Stimulated activated CD8-positive, alpha-beta memory T cell treated with anti-CD3 and anti-CD28 coated beads, Interleukin-15, amount 100 ng/mL, for 1 hour (primary cell): ENCODE measurements at places on chromosomes 3 and 15.

GRCh38 chr3:117606866-117607265 is 897.3 kb downstream of the TUSC7 start:
- DNase-seq = no peak

GRCh38 chr3:13484851-13485590 is 4.9 kb downstream of the HDAC11 start:
- DNase-seq = no peak

- no peak for DNase-seq
Measured at GRCh38 chr15:77985031-77985930, 92.2 kb downstream of the TBC1D2B start.

DNA sequence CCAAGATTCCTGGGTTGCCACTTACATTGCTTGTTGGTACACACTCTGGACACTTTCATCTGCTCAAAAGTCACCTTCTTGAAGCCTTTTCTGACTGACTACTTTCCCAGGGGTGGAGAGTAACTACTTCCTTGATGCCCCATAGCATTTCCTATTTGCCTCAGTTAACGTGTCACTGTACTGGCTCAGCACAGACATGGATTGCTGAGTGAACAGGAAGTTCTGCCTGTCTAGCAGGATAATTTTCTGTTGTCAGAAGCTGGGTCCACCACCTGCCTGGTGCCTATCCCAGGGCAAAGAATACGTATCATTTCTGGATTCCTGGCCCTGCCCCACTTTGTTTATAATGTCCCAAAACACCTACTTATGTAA is 15.3 kb upstream of the ABHD17C start:
- DNase-seq = no peak

DNA sequence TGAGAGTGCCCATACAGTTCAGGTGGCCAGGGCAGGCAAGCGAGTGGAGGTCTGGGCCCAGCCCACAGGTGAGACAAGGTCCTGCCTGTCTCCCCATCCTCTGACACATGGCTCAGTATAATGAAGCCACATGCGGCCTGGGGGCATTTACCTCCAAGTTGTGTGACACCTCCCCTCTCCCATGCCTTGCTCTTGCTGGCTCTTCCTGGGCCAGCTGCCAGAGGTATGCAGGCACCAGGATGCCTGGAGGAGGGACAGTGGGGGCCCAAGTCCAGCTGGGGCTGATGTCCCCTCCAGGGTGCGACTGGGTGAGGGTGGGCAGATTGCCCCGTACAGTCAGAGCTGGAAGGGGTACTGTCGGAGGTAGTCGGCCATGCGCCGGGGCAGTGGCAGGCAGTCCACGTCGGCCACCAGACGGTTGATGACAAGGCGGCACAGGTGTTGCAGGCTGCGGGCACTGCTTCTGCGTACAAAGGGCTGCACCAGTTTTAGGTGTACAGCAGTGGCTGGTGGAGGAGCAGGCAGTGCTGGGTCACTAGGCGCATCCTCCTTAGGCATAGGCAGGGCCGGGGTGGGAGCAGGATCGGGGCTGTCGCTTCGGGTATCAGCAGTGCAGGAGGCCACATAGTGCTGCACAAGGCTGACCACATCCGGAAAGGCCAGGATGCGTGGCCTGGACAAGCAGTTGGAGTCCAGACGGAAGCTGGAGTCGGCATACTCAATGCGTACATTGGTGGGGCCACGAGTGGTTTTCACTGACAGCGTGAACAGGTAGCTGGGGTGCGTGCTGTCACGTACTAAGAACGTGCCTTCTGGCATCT is 4.1 kb downstream of the CISH start:
- no peak for DNase-seq

- no peak for DNase-seq
Measured at GRCh38 chr3:184332370-184333090, 4.9 kb upstream of the FAM131A start.

DNA sequence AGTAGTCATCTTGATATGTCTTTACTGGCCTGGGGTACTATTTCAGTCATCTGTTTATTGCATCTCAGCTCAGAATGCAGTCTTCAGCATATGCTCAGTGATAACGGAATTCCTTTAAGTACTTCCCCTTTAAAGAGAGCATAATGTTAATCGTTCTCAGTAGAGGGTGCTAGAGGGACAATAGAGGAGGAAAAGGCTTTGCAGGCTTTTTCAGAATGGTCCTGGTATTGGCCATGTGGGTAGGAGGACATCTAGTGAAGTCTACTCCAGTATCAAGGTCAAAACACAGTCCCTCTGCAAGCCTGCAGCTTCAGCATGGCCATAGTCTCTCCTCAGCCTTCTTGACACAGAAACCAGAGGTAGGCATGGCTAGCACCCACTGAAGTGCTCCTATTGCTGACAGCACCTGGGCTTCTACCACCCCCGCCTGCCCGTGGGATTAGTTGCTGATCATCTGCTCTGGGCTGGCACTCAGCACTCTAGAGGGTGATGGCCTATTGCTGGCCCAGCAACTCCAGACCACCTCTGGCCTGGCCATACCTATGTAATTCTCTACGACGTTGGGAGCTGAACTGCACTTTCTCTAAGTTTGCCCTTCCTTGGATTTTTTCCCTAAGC is 65.4 kb downstream of the KCNH8 start:
- no peak for DNase-seq

GRCh38 chr15:22939652-22940061 is 40.5 kb downstream of the CYFIP1 start:
- no peak for DNase-seq

DNA sequence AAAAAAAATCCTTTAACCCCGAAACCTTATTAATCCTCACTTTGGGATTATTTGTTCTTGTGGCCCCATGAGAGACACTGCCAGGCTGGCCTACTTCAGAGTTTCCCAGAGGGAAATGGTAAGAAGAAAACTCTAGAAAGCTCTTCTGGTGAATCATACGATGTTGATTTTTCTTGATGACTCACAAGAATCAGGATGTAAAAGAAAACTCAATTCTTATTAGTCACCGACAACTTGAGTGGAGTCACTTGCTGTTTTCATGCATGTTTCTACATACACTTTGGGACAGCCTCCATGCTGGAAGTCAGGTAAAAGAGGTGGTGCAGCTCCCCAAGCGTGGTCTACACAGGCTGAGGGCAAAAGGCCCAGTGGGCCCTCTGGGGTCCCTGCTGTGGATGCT is 42.8 kb downstream of the MYO5C start:
- DNase-seq = no peak

DNA sequence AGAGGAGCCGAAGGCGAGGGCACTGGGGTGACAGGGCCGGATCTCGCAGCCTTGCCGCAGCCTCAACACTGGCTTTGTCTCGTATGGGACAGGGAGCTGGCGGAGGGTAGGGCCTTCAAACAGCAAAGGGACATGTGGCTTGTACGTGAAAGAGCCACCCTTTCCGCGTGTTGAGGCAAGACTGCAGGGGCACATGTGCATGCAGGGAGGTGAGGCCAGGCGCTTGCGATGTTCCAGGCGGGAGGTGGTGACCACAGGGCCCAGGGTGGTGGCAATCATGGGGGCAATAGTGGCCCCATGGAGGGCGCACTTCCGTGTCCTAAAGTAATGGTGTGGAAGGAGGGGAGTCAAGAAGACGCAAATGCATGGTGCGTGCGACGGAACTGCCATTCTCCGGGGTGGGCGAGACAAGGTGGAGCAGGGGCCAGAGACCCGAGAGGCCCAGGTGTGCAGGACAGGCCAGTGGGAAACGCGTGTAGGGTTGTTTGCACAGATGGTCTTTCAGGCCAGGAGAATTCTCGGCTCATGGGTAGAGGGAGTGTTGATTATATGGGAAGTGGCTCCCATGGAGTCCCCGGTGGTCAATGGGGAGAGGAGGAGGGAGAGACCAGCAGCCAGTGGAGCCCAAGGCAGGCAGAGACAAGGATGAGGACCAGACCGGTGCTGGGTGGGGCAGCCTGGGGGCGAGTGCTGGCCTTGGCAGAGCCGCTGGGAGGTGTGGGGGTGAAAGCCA is 45.8 kb upstream of the PCSK6 start:
- no peak for DNase-seq

- DNase-seq = no peak
Measured at GRCh38 chr3:72274493-72275330, 489.8 kb upstream of the PROK2 start.

- DNase-seq = no peak
Measured at GRCh38 chr3:143298886-143299535, 179.4 kb downstream of the CHST2 start.

DNA sequence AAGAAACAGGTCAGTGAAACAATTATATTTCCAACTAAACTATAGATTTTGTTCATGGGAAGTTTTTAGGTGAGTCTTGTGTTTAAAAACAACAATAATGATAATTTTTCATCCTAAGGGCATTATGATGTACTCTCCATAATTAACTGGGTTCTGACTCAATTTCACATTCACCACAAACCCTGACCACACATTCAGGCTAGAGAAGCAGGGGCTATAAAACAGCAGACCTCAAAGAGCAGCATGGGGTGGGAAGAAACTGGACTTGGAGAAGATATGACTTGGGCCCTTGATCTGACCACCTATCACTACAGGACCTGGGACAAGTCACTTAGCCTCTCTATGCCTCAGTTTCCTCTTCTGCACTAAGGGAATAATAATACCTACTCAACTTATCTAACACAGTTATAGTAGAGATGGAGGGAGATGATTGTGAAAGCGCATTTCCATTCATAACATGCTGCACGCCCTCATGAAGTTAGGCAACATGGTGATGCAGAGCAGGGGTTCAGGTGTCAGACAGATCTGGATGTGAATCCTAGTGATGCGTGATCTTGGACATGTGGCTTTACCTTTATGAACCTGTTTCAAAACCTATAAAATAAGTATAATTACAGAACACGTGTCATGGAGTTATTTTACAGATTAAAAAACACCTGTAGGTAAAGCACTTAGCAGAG is 63.0 kb upstream of the ACP3 start:
- DNase-seq = no peak

DNA sequence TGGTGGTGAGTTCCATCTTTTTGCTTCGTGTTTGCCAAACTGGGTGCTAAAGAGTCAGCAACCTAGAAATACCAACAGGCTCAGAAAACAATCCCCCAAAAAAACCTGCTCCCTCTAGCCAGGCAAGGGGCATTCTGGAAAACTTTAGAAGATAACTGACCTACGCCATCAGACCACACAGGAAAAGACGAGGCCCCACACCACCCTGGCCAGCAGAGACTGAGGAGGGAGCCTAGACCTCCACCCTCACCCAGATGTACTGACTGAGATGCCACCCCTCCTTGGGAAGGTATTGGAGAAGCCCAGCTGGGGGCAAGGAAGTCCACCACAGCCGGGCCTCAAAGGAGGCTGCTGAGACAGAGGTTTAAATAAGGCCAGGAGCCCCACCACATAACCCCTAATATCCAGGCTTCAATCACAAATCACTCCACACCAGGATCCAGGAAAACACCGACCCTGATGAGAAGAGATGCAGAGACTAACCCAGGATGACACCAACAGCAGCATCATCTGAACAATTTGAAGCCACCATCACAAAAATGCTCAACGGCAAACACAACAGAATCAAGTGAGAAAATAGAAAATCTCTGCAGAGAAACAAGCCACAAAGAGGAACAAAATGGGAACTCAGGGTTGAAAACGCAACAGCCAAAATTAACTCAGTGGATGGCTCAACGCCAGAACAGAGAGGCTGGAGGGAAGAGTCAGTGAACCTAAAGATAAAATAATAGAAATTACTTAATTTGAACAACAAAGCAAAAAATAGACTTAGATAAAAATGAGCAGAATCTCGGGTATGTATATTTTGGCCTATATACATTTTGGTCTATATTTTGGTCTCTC is 61.0 kb downstream of the TPRA1 start:
- no peak for DNase-seq

DNA sequence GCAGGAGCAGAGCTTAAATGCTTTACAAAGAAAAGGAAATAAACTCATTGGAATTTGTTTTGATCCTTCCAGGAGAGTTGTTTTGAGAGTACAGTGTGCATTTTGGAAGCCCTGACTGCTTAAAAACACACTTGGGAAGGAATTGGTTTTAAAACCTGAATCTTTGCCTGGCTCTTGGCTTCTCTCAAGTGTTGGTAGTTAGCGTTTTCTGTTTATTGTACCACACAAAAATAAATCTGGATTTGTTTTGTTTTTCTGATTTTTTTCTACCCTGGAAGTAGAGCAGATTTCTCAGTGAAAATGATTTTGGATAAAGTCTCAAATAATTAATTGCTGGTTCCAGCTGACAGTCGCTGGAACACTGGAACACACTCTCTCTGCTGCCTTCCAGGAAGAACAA is 90.6 kb downstream of the CHST2 start:
- no peak for DNase-seq

DNA sequence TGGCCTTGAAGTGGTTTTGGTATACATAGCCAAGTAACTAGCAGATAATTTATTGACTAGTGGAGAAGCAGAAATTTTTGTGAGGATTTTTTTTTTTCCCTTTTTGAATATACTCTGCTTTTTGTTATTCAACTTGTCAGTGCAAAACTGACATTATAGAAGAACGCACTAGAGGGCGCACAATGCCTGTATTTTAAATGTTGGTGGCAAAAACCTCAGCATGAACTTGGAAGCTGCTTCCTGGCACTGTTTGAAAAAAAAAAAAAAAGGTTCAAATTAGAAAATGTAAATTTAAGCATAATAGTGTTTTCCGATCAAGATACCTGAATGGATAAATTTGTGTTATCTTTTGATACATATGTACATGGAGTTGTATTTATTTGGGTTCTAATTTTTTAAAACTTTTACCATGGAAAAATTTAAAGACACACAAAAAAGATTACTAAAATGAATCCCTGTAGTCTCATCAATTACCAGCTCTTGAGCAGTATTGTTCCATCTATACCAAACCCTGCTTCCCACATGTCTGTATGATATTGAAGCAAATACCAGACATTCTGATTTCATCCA is 56.0 kb downstream of the SLC25A26 start:
- DNase-seq = peak; percentile 30

- DNase-seq = no peak
Measured at GRCh38 chr3:52537165-52537620, 788 bp downstream of the UQCC5 start.

DNA sequence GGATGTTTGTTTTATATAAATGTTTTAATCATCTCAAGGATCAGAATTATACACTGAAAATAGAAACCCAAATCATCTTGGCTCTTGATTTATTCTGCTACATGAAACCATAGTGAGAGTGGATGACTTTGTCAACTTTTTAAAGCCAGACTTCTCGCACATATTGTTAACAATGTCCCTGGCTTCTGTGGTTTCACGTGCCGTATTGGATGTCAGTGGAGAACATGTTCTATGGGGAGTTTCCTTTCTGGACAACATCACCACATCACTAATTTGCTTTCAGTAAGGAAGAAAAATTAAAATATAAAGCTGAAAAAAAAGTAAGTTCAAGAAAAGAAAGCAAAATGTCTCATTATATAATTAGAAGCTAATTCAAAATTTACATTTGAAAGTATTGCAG is 297.1 kb upstream of the MME start:
- DNase-seq = no peak

- no peak for DNase-seq
Measured at GRCh38 chr3:54888873-54889272, 39.0 kb downstream of the LRTM1 start.

- no peak for DNase-seq
Measured at GRCh38 chr3:68854170-68854569, 78.2 kb downstream of the TAFA4 start.

DNA sequence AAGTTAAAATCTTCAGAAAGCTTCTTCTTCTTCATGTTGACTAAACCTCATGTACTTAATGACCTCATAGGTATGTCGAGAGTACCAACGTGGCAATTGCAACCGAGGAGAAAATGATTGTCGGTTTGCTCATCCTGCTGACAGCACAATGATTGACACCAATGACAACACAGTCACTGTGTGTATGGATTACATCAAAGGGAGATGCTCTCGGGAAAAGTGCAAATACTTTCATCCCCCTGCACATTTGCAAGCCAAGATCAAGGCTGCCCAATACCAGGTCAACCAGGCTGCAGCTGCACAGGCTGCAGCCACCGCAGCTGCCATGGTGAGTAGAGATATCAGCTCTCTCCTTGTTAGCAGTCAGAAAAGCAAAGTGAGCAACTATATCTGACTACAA is 176.5 kb downstream of the MBNL1 start:
- no peak for DNase-seq
